ENCODE measurements at places on chromosomes 2 and 18.

DNA sequence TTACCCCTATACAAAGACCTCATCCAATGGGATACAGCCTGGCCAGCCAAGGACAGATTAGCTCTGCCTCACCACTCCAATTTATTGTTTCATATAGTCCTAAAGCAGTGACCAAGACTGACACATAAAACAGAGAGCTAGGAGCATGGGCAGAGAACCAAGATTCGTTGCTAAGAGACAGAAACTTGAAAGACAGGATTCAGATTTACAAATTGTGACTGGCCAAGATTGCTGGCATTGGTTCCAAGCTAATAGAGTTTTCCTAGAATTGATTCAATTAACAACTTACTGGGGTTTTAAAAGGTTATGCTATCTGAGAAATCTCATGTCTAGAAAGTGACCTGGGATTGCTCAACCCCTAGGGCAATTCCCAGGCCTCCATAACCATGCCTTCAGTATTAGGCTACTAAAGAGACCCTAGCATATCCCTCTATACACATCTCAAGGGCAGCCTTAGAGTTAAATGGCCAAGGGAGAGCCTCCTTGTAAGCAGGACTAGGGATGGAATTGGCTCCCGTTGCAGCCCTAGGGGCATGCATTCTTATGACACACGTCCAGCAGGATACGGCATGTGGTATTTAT lies 75.6 kb downstream of the ICOS start:
- no peak for DNase-seq

DNA sequence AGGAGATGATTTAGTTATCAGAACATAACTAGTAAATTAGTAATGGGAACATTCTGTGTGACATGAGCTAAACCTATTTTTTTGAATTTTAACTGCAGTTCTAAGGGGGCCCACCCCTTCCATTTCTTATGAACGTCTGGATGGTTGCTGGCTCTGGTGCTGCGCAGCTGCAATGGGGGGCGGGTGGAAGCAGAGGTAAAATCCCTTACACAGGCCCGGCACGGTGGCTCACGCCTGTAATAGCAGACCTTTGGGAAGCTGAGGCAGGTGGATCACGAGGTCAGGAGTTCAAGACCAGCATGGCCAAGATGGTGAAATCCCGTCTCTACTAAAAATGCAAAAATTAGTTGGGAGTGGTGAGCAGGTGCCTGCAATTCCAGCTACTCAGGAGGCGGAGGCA lies 151.5 kb downstream of the GALR1 start:
- no peak for DNase-seq

DNA sequence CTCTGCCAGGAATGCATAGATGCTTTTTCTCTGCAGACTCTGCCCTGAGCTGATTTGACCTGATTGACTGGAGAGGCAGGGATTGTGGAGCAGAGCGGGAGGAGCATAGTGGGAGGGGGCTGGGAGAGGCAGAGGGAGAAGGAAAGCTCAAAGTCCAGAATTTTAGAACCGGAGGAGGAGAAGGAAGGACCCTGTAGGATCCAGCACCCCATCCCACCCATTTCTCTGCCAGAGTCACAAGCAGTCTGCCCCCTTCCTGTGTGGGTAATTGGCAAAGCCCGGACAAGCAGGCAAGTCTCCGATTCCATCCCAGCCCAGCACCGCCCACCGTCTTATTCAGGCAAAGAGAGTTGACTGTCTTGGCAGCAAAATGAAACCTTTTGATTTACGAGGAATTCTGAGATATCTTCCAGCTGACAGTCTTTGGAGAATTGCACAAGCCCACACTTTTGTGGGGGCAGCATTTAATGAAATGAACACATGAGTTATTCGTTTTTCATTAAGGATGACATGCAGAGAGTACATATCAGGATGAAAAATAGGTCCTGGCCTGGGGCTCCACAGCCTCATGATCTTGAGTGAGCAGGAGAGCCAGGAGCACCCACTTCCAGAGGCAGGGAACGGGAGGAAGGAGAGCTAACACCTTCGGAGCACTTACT lies 103.1 kb downstream of the MCFD2 start:
- no peak for DNase-seq

- no peak for DNase-seq
Measured at GRCh38 chr2:8324164-8324856, 357.5 kb upstream of the ID2 start.

GRCh38 chr2:46386763-46387162 lies 89.6 kb downstream of the EPAS1 start:
- no peak for DNase-seq

DNA sequence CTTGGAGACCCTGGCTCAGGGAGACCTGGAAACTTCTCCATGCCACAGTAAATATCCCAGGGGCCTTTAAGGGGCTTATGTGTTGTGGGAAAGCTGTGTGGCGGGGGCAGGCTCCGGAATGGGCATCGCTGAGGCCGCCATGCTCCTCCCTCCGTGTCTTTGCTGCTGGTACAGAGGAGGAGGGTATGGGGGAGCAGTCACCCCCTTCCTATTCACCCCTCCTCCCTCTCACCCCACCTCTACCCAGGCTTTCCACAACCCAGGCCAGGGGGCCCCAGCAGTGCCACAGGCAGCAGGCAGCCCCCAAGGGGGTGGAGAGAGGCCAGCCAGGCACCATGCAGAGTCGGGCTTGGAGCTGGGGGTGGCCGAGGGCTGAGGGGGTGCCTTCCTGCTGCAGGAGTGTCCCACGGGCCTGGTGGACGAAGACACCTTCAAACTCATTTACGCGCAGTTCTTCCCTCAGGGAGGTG lies 28.0 kb upstream of the FAHD2A start:
- no peak for DNase-seq

GRCh38 chr2:136383167-136383566 lies 265.2 kb upstream of the CXCR4 start:
- no peak for DNase-seq

DNA sequence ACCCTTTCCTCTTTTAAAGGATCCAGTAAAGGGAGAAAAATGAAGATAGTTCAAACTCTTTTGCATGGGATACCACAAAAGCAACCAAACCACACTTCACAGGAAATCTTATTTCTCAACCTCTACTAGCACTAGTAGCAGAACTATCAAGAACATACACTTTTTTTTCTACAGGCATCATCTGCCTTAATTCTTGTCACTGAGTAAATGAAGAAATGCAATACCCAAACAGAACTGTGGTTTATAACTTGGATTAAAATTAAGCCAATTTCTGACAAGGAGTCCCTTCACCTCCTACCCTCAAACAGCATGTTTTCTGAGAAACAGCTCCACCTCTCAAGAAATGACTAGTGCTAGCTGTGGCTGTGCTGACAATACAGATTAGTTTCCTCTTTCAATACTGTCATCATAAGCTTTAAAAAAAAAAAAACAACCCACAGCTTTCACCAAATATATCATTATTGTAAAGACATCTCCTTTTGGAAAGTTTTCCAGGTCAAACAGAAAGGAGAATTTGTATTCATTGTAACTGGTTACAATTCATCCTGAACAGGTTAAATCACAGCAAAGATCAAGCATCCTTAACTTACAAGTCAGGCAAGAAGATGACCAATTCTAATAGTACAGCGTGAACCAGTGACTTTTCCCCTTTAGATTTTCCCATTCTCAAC lies 44.4 kb downstream of the PTPN2 start:
- DNase-seq = peak; percentile 42

DNA sequence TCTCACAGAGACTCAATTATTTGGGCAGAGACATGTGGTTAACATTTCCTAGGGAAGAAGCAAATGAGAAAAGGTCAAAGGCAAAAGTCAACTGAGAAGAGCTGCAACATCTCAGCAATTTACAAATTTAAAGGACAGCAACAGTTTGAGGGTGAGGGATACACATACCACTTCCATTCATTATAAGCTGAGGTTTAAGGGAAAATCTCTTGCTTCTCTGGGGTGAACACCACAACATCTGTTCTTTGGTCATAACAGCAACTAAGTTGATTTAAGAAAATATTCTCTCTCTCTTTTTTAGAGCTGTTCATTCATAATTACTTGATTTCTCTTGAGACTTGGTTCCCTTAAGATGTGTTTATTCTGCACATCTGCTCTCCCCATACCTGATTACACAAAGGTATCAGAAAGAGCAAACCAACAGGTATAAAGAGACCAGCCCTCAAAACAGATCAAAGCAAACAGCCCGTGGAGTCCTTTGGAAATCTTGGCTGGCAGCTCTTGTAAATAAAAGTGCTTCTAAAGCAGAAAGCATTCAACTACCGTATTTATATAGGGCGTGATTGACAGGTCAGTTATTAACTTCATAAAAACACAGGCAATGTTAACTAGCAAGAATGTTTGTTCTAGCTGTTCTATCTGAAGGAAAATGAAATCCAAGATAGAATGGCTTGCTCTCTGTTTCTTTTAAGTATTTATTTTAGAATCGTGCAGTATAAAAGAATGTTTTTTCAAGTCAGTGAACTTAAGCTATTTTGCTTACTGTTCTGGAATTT lies 132.8 kb downstream of the THADA start:
- DNase-seq = no peak

DNA sequence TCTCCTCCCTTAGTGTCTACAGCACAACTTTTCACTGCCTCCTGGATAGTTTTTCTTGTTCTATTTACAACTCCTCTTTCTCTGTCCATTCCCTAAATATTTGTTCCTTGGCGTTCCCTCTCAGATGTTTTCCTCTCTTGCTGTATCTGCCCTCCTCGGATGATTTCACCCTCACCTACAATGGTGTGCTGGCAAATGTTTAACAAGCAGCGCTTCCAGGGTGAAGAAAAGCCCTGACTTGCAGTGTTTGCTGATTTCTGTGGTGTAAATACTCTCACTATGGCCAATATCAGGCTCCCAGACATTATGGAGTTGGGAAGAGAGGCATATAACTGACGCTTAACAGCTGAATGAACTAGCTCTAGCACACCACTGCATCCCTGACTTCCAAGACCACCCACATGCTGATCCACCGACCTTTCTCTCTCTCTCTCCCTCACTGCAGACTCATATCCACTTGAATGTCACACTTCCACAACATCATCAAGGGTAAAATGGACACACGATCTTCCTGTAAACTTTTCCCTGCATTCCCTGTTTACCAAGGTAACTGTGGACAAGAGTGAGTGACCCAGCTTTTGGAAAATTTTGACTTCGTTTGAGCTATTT lies 31.5 kb upstream of the SPTBN1 start:
- no peak for DNase-seq

DNA sequence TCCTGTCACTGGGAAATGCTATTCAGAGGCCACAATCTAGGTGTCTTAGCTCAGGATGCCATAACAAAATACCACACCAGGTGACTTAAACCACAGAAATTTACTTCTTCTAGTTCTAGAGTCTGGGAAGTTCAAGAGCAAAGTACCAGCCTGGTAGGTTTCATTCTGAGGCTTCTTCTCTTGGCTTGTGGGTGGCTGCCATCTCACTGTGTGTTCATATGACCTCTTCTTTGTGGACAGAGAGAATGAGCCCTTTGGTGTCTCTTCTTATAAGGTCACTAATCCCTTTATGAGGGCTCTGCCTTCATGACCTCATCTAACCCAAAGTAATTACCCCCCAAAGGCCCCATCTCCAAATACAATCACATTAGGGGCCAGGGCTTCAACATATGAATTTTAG lies 57.3 kb downstream of the RHOB start:
- no peak for DNase-seq

DNA sequence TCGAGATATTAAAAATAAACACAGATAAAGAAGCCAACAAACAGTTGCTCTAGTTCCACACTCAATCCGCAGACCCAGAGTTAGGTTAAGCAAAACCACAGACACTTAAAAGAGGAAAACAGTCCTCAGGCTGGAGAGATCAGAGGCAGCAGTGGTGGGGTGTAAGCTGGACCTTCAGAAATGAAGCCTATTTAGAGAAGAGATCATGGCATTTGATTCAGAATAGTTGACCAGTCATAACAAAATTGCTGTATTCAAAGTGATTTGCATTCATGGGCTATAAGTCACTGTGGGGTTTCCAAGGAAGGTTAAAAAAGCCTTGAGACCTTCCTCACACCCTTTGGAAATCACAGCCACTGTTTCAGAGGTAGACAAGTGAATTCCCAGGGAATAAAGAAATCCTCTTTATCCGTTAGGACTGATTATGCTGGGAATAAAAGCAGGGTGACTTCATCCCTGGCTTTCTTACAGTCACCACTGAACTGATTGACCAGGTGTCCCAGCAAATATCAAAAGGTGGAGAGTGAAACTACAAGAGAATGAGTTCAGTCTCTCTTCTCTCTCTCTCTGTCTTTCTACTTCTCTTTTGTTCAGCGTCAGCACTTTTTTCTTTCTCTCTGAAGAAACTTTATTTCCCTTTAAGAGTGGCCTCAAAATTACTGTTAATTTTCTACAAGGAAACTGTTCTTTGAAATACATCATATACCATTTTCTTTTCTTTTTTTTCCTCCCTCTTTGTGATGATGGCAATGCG lies 171.8 kb upstream of the PIK3C3 start:
- DNase-seq = no peak

DNA sequence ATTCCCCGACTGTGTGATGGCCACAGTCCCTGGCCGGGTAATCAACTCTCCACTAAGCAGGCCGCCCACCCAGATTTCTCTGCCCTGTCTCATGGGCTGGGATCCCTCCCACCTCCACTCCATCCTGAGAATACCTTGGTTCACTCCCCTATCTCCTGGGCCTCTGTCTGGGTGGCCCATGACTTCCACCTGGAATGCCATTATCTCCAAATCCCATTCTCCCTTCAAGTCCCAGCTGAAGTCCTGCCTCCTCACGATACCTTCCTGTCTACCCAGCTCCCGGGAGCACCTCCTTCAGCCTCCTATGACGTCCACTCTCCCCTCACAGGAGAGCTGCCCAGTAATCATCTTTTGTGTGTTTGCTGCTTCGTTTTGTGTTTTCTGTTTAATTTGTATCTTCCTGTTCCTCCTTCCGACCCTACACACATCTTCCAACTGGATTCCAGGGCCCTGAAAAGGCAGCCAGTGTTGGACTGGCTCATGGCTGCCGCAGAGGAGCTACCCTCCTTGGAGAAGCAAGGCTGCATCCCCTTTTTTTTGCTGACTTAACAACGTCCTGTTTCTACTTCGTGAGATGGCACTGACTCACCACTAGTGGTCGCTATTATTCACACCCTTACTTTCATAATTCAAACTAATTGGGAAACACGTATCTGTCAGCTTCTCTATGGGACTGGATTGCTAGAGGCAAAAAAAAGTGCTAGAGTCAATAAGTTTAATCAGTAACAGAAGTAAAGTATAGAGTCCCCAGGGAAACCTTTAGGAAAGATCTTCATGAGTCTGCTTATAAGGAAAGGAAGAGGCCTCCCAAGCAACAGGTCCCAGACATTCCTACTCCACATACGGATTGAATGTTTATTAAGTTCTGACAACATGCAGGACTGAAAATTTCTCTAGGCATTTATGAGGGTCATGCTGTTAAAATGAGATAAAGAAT lies 171.9 kb upstream of the GATA6 start:
- no peak for DNase-seq

- DNase-seq = no peak
Measured at GRCh38 chr2:72000110-72000509, 147.6 kb downstream of the CYP26B1 start.

GRCh38 chr2:175432021-175432420 lies 250.5 kb upstream of the ATP5MC3 start:
- DNase-seq = no peak

GRCh38 chr18:69674292-69674877 lies 273.3 kb downstream of the CD226 start:
- DNase-seq = no peak
